Stimulated activated CD4-positive, alpha-beta T cell treated with anti-CD3 and anti-CD28 coated beads, TNF-alpha, amount 100 ng/mL, for 1 hour (primary cell): ENCODE measurements at places on chromosomes 4 and X.

- DNase-seq: no peak
Observed at GRCh38 chrX:153641627-153642026, 5.4 kb upstream of the DUSP9 start.

- DNase-seq: no peak
Observed at GRCh38 chr4:183600189-183600685, 58.7 kb downstream of the RWDD4 start.

DNA sequence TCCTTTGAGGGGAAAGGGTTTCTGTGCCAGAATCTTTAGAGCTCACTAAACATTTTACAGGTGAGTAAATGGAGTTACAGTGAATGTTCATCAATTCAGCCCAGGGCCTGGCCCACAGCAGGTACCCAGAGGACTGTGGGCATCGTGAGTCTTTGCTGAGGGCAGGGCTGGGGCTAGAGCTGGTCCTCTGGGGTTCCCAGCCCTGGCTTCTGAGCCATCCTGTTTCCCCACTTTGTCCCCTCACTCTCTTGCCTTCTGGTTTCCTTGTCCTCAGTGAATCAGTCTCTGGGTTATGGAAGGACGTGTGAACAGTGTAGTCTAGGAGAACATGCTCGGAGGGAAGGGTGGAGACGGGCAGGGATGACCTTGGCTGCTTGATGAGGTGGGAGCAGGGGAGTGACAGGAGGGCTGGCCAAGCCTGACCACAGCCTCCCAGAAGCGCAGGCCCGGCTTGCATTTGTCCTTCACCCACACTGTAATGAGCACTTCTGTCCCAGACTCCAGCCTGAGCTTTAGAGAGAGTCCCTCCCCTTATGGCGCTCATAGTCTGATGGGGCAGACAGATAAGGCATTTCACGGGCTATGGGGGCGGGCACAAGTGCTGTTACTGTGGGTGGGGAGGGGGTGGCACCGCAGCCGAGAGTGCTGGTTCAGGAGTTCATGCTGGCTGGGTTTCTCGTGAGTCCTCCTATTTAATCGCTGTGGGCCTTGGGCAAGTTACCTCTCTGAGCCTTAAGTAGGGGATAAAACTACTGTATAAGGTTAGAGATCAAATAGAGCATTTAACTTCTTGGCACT, 17.3 kb downstream of the TBC1D14 start:
- DNase-seq: peak; percentile 33

- DNase-seq: no peak
Observed at GRCh38 chrX:68634649-68635227, 12.7 kb upstream of the STARD8 start.

DNA sequence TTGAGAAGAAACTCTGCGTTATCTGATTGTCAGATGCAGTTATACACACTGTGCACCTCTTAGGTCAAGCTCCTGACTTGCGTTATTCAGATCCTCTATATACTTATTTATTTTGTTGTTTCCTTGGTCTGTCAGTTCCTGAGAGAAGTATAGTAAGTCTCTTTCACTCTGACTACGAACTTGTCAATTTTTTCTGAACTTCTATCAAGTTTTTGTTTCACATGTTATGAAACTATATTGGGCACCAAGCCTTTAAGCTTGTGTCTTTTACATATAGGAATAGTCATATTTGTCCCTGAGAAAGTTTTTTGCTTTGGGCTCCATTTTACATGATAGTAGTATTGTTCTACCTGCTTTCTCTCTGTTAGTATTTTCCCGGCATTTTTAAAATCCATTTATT, 31.7 kb downstream of the ZNF275 start:
- no peak for DNase-seq

- no peak for DNase-seq
Observed at GRCh38 chr4:54225598-54226403, 3.3 kb upstream of the PDGFRA start.

GRCh38 chr4:20464381-20464780, 212.7 kb downstream of the SLIT2 start:
- DNase-seq: no peak

DNA sequence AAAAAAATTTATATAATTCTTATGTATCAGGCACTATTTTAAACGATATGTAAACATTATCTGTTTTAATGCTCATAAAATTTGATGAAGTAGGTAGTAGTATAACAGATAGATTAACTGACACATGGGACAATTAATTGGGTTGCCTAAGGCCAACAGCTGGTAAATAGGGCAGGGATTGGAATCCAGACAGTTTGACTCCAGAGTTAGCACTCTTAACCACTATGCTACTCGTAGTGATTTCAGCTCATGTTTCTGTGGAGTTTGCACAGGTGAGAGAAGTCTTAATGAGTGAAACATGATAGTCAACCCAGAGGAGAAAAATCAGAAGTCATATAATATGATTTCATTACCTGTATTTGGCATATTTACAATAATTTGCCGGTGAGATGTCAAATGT, 126.0 kb upstream of the WDFY3 start:
- DNase-seq: no peak

- DNase-seq: no peak
Observed at GRCh38 chr4:177483271-177483670, 41.0 kb upstream of the AGA start.

GRCh38 chrX:115689931-115690330, 129.0 kb downstream of the PLS3 start:
- no peak for DNase-seq

- DNase-seq: no peak
Observed at GRCh38 chrX:136227948-136228838, 23.0 kb downstream of the MAP7D3 start.

GRCh38 chrX:109995155-109995554, 7.8 kb upstream of the TMEM164 start:
- DNase-seq: no peak

DNA sequence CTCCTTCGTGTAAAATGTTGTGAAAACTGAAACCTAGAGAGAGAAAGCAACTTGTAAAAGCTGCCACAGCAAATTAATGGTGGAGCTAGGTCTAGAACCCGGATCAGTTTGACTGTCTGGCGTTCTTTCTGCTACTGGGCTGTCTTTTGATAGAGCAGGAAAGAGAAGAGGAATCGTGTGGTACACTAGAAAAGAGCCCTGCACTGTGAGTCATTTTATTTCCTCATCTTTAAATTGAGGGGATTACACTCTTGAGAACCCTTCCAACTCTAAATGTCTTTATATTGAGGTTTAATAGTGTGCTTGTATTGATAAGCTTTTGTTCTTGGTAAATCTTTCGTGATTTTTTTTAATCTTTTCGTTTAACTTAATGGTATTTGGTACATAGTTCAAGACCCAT, 4.3 kb downstream of the WDR44 start:
- no peak for DNase-seq

DNA sequence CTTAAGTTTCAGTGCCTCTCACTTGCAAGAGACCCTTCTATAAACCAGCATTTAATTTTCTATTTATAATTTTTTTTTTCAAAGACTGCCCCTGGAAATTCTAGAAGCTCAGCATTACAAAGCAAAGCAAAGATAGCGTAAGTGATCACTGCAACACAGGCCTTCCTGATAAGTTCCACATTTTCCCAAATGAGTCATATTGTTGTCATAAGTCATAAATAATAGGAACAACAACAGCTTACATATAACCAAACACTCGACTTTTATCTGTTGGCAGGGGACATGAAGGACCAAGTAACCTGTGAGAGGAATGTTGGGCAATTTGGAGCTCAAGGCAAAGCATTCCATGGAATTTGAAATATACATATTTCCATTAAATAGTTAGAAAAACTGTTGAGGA, 815.5 kb downstream of the DMD start:
- no peak for DNase-seq

DNA sequence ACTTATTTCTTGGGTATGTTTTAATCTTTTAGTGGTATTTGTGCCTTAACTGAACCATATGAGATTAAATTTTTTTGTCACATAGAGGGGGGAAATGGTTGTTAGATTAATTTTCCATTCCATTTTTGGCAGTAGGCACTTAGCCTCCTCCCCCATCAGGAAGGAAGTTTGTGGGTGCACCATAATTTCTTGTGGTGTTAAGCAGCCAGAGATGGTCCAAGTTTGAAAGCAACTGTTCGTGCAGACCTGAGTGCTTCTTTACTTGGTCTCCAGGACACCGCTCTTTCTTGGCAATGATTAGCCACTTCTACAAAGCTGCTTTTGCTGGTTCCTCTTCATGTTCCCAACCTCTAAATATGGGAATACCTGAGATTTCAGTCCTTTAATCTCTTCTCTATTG, 92.7 kb upstream of the RPL34 start:
- no peak for DNase-seq

GRCh38 chrX:98409867-98410266, 1526.2 kb downstream of the RPA4 start:
- DNase-seq: no peak

- no peak for DNase-seq
Observed at GRCh38 chrX:45774961-45775360, 574.3 kb upstream of the DIPK2B start.

DNA sequence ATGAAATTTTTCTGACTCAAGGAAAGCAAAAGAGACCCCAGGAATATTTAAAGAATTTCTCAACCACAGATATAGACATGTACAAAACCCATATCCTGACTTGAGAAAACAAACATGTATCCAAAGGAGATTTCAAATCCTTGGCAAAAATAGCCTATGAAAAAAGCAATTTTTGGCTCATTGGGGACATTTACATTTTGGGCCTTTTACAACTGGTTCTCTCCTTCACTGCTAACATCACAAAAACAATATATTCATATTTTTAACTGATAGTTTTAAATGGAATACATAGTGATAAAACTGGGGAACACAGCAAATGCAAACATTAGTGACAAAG, 65.0 kb downstream of the SH3RF1 start:
- no peak for DNase-seq

DNA sequence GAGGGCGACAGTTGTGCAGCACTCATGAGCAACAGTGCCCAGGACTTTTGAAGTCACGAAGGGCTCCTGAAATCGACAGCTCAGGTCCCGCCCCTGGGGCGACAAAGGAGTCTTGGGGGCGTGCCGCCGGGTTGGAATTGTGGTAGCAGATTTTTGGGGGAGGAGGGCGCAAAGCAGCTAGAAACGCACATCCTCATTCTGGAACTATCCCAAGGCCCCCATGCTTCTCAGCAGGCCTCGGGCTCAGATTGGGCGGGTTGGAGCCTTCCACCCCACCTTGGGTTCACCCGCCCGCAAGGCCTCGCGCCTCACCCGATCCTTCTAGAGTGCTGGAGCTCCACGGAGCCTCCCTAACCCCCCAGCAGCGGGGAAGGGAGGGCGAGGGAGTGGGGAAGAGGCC, 85.5 kb downstream of the HPRT1 start:
- DNase-seq: no peak

- no peak for DNase-seq
Observed at GRCh38 chr4:163662768-163663167, 168.3 kb downstream of the TMA16 start.

- no peak for DNase-seq
Observed at GRCh38 chr4:180285796-180286195, 1957.4 kb upstream of the TENM3 start.

DNA sequence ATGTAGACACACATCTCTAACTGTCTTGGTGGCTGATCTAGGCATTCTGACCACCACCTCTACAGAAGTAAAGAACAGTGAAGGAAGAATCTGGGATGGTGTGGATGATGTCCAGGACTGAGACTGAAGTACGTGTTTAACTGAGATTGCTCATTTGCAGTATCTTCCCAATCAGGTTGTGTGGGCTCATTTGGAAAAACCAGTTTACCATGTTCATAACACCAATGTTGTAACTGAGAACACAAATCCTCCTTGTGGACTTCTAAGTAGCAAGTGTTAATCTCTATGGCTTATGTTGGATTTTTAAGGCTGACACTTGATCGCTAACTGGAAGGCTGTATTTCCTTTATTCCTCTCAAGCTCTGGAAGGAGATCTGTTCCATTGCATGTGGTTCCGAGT, 144.7 kb downstream of the ZNF518B start:
- DNase-seq: no peak

GRCh38 chr4:139084804-139085093, 69.2 kb downstream of the NOCT start:
- DNase-seq: no peak

- DNase-seq: no peak
Observed at GRCh38 chrX:38326086-38326485, 1.2 kb downstream of the RPGR start.

- DNase-seq: no peak
Observed at GRCh38 chr4:2832309-2832980, 11.2 kb upstream of the ADD1 start.

DNA sequence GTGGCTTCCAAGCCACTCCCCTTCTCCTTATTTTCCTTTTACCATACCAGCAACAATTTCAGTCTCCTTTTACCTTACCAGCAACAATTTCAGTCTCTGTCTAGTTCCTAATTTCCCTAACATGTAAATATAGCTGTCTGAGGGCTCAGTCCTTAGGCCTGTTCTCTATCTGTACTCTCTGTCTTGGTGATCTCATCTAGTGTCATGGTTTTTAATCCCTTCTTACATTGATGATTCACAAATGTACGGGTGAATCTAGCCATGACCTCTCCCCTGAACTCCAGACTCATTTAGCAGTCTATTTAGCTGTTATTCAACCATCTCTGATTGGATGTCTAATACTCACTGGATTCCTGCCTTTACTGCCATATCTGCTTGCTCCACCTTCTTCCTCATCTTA, 7.2 kb downstream of the IL15 start:
- DNase-seq: no peak

DNA sequence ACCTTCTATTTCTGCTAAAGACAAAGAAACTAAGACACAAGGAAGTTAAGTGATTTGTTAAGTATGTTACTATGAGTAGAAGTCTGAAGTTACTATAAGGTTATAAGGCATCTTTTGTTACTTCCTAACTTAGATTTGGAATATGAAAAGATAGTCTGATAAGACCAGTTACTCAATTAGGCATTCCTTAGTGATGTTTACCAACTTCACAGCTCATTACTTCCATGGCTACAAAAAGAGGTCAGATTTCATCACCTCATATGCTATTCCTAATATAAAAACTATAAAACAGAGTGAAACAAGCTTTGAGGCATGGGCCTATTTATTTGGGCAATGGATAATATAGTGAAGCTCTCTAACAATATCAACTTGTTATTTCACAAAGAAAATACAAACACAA, 143.1 kb downstream of the TBCK start:
- DNase-seq: no peak

DNA sequence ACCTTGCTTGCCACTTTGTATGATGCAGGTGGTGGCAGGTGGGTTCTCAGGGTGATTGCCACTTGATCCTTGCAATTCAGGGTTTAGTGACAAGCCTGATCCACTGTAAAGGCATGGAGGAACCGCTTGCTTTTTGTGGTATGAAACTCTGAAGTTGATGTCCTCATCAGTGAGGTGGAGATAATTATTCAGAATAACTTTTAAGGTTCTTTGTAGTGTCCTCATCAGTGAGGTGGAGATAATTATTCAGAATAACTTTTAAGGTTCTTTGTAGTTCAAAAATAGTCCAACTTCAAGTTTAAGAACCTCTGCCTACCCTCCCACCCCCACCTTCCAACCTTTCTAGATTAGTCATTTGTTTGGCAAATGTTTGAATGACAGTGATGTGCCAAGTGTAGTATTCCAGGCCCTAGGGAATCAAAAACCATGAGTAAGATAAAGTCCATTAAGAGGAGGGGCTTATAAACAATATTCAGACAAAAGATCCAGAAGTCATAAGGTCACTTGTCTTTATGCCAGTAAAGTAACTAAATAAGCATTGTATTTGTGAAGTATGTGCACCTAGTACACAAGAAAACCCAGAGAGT, 51.2 kb downstream of the DCUN1D4 start:
- no peak for DNase-seq
